ENCODE measurements at places on chromosomes 11 and 22.

GRCh38 chr11:1920909-1921573 lies 1.5 kb downstream of the TNNT3 start:
- no peak for DNase-seq

DNA sequence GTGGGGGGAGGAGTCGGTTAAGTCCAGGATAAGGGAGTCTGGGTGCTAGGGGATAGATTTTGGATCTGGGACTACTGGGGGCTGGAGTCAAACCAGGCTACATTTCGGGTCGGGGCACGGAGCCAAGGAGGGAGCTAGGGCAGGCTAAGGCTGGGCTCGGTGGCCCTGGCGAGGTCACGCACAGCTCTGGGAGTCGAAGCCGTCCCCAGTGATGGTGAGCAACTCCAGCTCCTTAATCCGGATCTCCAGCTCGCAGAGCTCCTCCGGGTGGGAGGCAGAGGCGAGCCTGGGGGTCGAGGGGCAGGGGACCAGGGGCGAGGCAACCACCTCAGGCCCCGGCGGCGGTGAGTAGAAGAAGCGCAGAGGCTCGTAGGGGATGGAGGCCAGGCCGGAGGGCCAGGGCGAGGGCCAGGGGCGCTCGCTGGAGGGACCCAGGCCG lies 544 bp downstream of the C11orf91 start:
- no peak for DNase-seq

- peak; percentile 93 for DNase-seq
Observed at GRCh38 chr11:61041755-61042518, 60.4 kb upstream of the CD5 start.

DNA sequence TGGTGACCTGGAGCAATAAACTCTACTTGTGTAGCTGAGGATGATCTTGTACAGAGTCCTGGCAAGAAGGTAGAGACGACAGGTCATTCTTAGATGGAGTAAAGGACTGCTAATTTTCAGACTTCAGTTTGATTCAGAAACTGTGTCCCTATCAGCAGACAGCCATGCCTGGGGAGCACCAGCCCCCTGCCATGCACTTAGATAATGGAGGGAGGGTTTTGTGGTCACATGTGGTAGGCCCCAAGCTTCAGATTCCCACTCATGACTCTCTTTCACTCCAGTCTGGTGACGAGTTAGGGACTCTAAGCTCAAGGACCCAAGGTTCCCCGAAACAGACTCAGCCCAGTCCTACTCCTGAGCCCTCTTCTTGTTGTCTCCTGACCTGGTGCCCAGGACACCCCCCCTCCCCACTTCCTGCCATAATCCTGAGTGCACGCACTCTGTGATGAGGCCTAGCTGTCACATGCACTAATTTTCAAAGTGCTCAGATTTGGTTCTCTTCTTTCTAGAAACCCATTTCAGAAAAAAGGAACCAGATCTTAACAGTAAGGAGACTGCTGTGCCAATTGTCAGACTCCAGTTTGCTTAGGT lies 10.2 kb upstream of the AMPD3 start:
- DNase-seq, result no peak

DNA sequence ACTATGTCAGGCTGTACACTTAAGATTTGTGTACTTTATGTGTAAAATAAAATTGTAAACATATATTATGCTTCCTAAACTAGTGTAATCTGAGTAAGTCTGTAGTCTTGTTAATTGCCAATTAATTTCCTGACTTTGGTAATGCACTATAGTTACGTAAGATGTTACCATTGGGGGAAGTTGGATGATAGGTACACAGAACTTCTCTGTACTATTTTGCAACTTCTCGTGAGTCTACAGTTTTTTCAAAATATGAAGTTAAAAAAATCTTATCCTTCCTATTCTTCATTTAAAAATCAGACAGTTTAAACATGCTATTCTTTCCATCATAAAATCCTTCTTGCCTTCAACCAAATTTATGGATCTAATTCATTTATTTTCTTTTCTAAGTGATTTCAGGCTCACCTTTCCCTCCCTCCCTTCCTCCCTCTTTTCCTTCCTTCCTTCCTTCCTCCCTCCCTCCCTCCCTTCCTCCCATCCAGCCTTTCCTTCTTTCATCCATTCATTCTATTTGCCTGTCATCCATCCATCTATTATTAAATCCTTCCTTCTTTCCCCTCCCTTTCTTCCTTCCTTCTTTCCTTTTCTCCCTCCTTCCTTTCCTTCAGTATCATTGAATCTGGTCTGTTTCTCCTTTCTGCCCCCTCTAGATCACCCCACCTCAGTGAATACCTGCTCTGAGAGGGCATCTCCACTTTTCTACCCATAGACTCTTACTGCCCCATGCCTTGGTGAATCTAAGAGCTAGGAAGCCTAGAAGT lies 22.1 kb upstream of the ASCC2 start:
- DNase-seq, result no peak

GRCh38 chr22:30386608-30386959 lies 627 bp downstream of the RNF215 start:
- no peak for DNase-seq

DNA sequence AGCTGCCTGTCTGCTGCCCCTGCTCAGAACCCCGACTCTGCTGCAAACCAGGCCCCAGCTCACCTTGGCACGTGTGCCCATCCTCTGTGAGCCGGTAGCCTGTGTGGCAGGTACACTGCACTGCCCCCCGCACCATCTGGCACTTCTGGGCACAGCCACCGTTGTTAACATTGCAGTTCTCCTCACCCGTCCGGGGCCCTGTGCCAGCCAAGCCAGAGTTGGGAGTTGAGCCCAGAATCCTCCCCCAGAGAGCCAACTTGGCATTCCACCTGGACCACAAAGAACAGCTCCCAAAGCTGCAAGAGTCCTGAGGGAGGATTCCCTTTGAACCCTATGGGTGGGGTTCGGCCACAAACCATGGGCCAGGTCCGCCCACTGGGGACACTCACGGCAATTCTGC lies 22.5 kb downstream of the LRP4 start:
- no peak for DNase-seq

- no peak for DNase-seq
Observed at GRCh38 chr11:106275151-106275550, 197.7 kb downstream of the AASDHPPT start.

GRCh38 chr11:11243590-11244469 lies 109.2 kb downstream of the CSNK2A3 start:
- peak; percentile 82 for DNase-seq

- no peak for DNase-seq
Observed at GRCh38 chr11:133048270-133048669, 484.0 kb downstream of the OPCML start.

DNA sequence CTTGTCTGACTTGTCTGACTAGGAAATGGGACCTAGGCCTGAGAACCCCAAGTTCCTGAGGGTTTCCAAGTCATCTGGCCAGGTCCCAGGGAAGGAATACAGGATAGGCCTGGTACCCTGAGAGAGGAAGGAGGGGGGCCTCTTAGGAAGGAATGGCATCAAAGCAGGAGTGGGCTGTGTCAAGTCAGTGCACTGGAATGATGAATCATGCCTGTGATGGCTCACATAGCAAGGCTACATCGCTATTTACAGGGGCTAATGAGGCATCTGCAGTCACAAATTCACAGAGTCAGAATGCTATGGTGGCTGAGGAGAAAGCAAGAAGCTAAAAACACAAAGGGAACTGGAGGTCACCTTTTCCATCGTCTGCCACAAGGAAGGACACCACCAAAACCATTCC lies 247.3 kb downstream of the NXPE2 start:
- no peak for DNase-seq

- no peak for DNase-seq
Observed at GRCh38 chr11:110467556-110467955, 37.8 kb downstream of the FDX1 start.

- DNase-seq, result no peak
Observed at GRCh38 chr11:92917927-92918326, 51.5 kb upstream of the MTNR1B start.

DNA sequence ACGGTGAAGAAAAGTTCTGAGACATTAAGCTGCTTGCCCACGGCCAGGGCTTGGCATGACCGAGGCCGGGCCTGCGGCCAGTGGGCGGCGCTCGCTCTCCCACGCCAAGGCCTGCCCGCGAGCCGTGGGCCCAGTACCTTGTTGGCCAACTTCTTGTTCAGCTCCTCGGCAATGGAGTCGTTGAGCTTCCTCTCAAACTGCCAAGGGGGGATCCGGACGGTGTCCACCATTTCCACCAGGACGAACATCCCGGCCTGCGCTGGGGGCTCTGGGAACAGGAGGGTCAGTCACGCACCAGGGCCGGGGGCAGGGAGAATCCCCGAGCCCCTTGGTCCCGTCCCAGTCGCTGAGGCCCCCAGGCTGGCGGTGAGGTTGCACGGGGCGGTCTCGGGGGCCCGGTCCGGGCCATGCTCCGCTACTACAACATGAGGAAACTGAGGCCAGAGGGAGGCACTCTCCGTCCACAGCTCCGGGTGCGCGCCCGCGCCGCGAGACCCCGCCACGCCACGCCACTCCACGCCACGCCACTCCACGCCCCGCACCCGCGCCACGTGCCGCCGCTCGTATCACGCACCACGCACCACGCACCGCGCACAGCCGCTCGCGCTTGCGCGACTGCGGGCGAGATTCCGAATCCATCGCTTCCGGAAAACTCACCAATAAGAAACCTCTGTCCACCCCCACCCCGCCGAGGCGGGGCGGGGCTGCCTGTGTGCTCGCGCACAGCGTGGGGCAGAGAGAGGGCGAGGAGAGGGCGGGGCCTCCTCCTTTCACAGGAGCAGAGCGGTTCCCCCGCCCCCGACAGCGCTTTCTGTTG lies at the start of gene POLR3H:
Gene POLR3H, minus strand, starts transcription at position 617 of the 817 bp plus-strand sequence. Its CDS starts 369 bp downstream, at position 248.
- DNase-seq, result peak; percentile 98

- no peak for DNase-seq
Observed at GRCh38 chr11:117189941-117190544, 9.1 kb upstream of the TAGLN start.

- no peak for DNase-seq
Observed at GRCh38 chr22:26837784-26838470, 180.5 kb downstream of the MIAT start.

DNA sequence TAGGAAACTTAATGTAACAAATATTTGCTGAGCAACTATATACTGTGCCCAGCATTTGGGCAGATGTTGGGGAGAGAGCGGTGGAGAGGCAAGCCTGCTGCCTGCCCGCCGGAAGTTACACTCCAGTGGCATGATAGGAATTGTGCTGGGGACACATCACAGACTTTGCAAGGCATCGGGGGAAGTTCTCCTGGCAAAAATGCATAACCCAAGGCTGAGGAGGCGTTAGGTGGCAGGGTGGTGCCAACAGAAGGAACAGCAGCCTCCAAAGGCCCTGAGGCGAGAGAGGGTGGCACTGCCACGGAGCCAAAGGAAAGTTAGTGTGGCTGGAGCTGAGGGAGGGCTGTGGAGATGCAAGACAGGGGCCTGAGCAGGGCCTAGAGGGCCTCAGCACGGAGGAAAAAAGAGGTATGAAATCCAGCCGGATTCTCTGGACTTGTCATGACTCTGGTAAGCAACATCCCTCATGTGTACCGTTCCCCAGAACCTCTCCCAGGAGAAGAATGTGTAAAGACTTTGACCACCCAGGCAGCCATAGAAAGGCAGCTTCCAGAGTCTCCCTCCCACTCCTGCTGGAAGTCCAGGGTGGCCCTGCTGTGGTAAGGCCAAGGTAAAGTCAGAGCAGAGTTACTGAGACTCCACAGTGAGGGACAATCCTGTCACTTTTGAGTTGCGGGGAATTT lies 76.1 kb upstream of the RAB1B start:
- no peak for DNase-seq

DNA sequence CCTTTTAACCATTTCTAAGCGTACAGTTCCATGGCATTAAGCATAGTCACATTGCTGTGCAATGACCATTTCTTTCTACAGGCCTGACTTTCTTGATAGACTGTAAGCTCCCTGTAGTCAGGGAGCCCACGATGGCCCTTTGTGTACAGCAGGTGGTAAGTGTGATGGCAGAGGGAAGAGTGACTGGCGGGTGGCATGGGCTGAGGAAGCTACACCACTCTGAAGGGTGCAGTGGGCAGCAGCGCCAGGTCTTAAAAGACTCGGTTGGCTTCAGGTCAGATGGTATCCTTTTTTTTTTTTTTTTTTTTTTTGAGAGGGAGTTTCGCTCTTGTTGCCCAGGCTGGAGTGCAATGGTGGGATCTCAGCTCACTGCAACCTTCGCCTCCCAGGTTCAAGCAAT lies 1.6 kb downstream of the PPM1F start:
- no peak for DNase-seq

GRCh38 chr11:100441086-100441485 lies 246.0 kb upstream of the ARHGAP42 start:
- DNase-seq, result no peak

GRCh38 chr11:4882543-4882942 lies 843 bp downstream of the OR51T1 start:
- no peak for DNase-seq

- no peak for DNase-seq
Observed at GRCh38 chr11:55658031-55658573, 3.9 kb upstream of the OR4C6 start.

- no peak for DNase-seq
Observed at GRCh38 chr11:80330264-80330663, 889.4 kb upstream of the TENM4 start.

GRCh38 chr22:43471606-43472135 lies 59.9 kb downstream of the MPPED1 start:
- no peak for DNase-seq
